C1 segment of cervical spinal cord (tissue), 14 donors: ENCODE measurements at places on chromosomes 2 and 18.

- DNase-seq = no peak
Observed at GRCh38 chr2:54519841-54520459, 63.8 kb downstream of the SPTBN1 start.

DNA sequence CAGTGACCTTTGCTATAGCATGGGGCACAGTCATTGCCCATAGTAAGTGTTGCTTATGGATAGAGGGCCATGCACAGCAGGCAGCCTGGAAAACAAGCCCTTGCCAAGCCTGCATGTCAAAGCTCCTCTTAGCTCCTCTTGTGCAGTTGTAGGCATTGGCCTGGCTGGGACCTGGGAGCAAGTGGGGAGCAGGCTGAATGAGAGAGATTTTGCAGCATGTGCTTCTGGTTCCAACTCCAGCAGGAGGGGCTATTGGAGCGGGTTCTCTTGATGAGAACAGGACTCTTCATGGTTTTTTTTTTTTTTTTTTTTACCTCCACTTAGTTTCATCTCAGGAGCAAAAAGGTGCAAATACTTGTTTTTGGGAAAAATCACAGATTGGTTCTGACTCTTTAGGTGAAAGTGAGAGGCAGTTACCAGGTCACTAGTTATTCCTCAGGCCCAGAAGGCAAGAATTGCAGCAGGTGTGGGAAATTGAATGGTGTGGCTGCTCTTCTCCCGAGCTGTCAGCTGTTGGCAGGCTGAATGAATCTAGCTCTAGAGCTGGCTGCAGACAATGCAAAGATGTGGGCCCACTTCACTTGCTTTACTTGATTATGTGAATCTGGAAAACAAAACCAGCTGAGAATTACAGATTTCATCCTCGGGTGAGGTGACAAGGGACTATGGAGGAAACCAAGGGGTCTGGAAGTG lies 95.9 kb downstream of the MAP4K4 start:
- DNase-seq = peak; percentile 81

DNA sequence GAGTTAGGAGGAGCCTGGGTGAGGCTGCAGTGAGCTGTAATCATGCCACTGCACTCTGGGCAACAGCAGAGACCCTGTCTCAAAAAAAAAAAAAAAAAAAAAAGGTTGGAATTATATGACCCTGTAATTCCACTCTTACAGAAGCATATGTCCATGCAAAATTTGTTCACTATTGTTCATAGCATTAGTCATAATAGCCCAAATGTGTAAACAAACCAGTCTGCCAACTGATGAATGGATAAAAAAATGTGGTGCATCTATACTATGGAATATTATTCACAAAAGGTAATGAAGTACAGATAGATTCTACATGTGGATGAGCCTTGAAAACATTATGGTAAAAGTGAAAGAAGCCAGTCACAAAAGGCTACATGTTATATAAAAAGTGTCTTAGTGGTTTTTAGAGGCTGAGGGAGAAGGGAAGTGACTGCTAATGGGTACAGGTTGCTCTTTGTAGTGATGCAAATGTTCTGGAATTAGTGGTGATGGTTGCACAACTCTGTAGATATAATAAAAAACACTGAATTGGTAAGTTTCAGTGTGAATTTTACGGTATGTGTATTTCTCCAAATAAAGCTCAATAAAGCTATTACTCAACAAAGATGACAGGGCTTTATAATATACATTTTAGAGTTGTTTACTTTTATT lies 9.4 kb downstream of the COA5 start:
- no peak for DNase-seq

DNA sequence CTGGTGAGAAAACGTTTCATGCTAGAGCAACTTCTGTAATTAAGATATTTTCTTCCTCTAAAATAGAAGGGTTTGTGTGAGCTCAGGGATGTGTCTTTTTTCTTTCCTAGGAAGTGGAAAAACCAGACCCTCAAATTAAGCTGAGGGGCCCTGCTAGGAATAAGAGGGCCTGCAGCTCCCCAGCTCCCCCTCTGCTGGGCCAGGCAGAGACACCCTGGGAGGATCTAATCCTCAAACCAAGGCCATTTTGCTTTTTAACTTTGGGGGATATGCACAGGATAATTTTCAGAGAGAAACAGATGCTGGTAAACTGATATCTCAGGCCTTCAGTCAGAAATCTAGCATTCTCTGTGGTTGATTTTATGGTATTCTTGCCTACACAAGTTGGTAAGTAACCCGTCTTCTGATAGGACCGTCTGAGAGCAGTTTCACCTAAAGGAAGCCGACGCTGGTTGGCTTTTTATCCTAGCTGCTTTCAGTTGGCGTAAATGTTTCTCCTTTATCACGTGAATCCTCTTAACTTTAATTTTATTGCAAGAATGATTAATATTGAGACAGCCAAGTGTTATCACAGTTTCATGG lies 34.8 kb downstream of the SNTG2 start:
- DNase-seq = no peak

DNA sequence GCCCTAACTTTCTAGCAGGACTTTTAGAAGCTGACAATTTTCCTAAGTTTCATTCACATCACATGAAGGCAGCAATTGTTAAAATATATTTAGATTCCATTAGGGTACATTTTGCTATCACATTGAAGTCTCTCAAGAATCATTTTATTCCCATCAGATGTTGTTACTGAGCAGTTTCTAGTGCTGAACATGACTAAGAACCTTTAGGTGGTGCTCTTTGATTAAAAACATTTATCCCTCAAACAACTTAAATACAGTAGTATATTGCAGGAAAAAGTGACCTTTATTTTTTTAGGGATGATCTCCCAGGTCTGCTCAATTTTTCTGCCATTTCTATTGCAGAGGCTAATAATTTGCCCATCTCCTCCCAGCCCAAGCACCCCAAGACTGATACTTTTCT lies 22.9 kb upstream of the NARS1 start:
- DNase-seq = no peak

- DNase-seq = no peak
Observed at GRCh38 chr2:236947294-236947693, 138.4 kb upstream of the COPS8 start.

- no peak for DNase-seq
Observed at GRCh38 chr18:63202828-63203227, 116.7 kb downstream of the BCL2 start.

GRCh38 chr2:199663157-199663556 lies 187.8 kb downstream of the FTCDNL1 start:
- no peak for DNase-seq

DNA sequence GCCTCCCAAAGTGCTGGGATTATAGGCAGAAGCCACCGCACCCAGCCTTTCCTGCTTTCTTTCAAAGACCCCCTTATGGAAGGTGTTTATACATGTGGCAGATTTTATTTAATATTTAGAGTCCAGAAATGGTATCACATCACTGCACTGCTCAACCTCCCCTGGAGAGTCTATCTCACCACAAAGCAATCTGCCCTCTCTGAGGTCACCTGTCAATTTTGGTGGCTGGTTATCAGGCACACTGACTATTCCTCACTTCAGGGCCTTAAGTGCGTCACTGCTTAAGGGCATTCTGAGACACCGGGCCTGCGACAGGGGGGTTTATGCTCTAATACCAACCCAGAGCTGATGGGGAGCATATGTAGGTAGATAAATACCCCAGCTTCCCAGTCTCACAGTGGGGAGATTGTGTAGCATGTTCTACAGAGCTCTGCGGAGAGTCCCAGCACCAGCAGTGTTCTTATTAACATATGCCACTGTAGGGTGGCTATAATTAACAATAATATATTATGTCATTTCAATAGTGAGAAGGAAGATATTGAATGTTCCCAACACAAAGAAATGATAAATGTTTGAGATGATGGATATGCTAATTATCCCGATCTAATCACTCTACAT lies 42.7 kb upstream of the ZDBF2 start:
- no peak for DNase-seq

- DNase-seq = no peak
Observed at GRCh38 chr2:225074366-225074765, 32.1 kb upstream of the DOCK10 start.

DNA sequence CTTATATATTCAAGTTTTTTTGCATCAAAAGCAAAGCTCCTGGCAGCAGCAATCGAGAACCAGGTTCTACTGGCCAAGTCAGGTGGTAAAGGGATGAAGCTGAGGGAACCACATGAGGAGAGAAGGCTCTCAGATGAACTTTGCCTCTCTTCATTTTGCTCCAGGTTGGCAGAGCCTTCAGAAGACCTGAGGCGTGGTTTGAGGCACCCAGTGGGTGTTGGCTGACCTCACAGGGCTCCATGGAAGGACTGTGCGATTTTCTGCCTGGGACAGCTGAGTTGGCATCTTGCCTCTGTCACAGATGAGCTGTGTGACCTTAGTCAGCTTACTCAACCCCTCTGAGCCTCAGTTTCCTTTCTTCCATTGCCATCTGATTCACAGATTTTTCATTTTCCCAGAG lies 89.0 kb downstream of the INSIG2 start:
- no peak for DNase-seq

DNA sequence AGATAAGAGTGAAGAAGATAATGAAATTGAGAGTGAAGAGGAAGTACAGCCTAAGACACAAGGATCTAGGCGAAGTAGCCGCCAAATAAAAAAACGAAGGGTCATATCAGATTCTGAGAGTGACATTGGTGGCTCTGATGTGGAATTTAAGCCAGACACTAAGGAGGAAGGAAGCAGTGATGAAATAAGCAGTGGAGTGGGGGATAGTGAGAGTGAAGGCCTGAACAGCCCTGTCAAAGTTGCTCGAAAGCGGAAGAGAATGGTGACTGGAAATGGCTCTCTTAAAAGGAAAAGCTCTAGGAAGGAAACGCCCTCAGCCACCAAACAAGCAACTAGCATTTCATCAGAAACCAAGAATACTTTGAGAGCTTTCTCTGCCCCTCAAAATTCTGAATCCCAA lies 15.7 kb downstream of the MSH6 start:
- DNase-seq = no peak

- DNase-seq = no peak
Observed at GRCh38 chr2:12296915-12297314, 419.8 kb upstream of the TRIB2 start.

DNA sequence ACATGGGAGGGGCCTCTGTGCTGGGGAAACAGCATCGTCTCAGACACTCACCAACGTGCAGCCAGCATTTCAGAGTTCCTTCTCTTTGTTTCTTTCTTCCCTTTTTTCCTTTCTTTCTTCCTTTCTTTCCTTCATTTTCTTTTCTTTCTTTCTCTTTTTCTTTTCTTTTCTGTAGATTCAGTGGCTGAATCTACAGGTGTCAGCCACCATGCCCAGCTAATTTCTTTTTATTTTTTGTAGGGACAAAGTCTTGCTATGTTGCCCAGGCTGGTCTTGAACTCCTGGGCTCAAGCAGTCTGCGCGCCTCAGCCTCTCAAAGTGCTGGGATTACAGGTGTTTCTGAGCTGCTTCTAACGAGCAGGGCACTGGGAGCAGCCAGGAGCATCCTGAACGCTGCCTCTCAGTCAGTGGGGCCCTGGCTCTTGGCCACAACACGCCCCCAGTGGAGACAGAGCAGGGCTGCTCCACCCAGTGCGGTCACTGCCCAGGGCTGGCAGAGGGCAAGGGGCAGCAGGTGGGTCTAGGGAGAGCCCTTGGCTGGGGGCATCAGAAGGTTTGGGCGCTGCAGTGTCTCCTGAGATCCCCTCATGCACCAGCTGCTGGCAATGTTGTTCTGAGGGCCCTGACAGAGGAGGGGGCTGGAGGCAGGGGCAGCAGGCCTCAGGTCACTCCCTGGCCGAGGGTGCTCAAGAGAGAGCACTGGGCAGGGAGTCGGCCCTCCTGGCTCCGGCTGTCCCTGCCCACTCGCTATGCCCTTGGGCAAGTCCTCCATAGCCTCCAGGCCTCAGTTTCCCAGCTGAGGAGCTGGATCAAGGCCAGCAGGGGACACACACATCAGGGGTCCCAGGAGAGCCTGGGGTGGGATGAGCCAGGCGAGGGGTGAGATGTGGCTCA lies 4.7 kb upstream of the KLHL30 start:
- DNase-seq = no peak

DNA sequence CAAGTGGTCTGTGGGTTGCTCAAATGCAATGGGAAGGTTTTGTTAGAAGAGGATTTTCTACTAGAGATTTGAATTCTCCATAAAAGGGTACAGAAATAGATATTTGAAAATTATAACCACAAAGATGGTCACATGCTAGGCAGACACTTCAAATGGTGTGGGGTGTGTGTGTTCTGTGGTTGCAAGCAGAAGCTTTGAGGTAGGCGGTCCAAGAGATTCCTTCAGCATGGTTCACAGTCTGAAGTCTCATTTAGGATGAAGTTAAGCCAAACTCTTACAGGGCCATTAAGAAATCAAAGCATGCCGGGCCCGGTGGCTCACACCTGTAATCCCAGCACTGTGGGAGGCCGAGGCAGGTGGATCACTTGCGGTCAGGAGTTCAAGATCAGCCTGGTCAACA lies 38.3 kb upstream of the RMDN2 start:
- no peak for DNase-seq

GRCh38 chr18:72965616-72966015 lies 97.8 kb upstream of the NETO1 start:
- no peak for DNase-seq

GRCh38 chr2:54969295-54969939 lies 80.8 kb downstream of the RTN4 start:
- no peak for DNase-seq

- DNase-seq = peak; percentile 74
Observed at GRCh38 chr2:26346454-26347053, at the start of gene ADGRF3. Gene ADGRF3, minus strand, starts transcription at chr2:26346789. Its CDS starts 555 bp downstream, at chr2:26346234.

DNA sequence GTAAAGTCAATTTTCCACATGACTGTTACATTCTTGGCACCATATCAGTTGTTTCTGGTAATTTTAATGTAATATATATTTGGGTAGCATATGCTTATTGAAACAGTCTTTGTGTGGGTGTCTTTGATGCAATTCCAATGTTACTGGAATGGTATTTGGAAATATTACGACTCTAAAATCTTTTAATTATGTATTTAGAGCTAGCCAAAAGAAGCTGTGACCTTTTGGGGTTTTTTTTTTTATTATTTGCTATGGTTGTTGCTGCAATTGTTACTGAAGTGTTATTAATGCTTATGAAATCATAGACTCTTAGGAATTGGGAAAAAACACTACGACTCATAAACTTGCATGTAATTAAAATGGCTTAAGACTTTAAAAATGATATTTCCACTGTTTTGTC lies 95.9 kb downstream of the AOX1 start:
- no peak for DNase-seq
